ENCODE measurements at places on chromosomes 16 and 17. TPM values are rescaled to one million over a fixed set of nuclear protein-coding genes. Genes with fewer than 3 reads are reported as not detected.

SHPK gene
- 15.3 TPM for total RNA-seq

DNA sequence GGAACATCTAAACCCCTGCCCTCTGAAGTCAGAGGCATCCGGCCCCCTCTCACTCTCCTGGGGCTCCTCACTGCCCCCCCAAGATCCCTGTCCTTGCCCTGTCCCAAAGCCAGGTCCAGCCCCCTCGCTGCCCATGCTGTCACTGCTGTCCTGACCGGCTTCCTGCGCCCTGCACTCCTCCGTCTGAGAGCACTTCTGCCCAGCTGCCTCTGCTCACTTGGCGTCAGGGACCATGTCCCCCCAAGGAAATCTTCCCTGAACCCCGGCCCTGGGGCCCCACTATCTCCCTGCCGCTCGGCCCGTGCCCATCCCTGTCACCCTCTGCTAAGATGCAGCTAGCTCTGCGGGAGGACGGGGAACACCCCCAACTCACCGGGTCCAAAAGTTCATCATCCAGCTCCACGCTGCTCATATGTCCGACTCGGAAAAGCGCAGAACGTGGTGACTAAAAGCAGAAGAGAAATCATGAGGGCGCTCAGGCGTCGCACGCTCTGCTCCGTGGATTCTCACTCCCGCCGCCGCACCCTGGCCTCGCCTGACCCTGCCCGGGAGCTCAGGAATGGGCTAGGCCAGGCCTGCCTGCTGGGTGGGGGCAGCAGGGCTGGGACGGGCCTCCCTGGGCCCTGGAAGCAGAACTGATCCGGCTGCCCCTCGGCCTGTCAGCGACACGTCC, 9.8 kb downstream of the CLCN7 start:
- DNase-seq: no peak

DNA sequence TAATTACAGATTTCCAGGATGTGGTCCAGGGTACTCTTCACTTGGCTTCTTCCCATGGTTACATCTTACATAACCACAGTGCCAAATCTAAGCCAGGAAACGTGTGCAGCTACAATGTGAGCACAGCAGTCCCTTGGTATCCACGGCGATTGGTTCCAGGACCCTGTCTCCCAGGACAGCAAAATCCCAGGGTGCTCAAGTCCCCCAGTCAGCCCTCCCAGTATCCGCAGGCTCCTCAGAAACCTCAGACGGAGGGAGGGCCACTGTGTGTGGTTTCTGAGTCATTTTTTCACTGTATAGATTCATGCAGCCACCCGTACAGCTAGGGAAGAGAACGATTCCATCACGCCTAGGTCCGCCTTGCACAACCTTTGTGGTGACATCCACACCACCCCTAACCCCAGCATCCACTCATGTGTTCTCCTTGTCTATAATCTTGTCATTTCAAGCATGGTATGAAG, 11.1 kb upstream of the ATP2C2 start:
- DNase-seq: peak; percentile 66

GRCh38 chr17:47995241-47995935, 24.5 kb downstream of the CDK5RAP3 start:
- no peak for DNase-seq

KRT24 gene
- total RNA-seq: 0.07 TPM

GNGT2 gene
- not detected for total RNA-seq
